ENCODE measurements at places on chromosomes 13 and 19.
A peak's percentile ranks its signal among the peaks of the same experiment; 100 is the strongest.

- DNase-seq: peak; percentile 85
Observed at GRCh38 chr19:1455336-1456120, 5.6 kb downstream of the APC2 start.

DNA sequence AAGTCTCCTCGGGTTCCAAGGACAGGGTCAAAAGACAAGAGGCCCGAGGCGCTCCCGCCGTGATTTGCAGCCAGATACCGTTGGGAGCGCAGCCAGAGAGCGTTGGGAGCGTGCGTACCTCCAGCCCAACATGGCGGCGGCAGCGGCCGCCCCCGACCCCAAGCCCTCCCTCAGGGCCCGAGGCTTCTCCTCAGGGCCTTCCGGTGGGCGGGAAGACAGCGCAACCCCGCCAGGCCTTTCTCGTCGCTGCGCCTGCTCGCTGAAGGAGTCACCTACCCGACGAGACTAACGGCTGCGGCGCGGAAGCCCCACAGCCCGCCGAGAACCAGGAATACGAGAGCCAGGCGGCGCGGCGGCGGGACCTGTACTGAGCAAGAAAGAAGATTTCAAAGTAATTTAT lies 3.2 kb upstream of the ZNF850 start:
- DNase-seq: no peak

DNA sequence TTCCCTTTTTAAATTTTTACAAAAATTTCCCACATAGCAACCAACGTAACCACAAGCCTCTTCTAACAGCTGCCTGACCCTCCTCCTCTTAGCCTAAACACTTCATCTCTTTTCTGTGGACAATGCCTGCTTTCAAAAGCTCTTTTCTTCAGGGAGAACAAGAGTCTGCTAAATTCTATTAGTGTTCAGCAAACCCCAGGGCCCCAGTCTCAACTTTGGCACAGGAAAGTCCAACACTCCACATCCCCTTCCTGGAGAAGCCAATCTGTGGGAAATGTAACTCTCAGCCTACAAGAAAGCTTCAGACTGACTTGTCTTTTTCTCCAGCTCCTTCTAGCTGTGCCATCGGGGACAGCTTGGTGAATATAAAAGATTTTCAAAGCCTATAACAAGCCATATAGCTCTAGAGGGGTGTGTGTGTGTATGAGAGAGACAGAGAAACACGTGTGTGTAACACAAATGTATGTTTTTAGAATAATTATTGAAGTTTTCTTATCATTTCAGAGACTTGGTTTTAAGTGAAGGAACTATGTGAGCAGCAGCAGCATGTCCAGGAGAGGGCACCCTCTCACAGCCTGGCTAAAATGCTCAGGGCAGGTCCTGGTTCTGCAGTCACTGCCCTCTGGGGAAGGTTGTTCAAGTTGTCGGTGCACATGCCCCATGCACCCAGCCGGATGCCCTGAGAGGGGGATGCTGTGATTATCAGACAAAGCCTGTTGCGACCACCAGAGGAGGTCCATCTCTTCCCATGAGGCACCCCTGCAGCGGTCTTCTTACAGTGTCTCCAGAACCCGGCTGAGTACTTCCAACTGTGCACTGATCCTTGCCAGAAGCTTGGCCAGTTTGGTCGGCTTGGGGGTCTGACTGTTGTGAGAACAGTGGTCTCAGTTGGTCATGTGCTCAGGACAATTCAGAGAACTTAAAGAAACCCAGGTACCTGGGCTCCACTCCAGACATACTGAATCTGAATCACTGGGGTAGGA lies 34.4 kb downstream of the CCDC70 start:
- peak; percentile 57 for DNase-seq

DNA sequence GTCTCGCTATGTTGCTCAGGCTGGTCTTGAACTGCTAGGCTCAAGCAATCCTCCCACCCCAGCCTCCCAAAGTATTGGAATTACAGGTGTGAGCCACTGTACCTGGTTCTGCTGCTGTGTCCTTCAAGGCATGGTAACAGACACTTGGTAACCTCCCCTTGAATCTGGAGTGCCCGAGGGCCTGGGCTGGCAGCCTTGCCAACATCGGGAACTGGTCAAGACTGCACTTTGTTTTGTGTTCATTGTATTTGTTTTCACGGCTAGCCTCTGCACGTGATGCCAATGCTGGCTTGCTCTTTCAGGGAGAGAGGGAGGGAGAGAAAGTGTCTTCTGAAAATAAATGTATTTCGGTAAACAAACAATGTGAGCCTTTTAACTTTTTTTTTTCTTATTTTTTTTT lies 12.0 kb downstream of the CERS4 start:
- no peak for DNase-seq

DNA sequence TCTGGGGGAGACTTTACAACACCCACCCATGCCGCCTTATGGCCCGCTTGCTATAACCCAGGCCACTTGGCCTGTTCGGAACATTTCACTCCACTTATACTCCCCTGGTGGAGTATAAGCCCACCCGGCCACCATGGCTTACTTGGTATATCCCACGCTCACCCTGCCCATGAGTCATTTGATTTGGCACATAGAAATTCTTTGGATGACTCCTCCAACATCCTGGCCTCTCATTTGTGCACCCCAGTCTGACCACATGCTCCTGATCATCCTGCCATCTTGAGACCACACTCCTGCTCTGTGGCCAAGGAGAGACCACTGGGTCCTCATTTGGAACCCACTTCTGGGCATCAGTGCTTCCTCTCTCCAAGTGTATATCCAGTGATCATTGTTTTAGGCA lies 5.2 kb downstream of the SPACA6 start:
- no peak for DNase-seq

- no peak for DNase-seq
Observed at GRCh38 chr13:47437406-47437805, 540.6 kb upstream of the HTR2A start.

DNA sequence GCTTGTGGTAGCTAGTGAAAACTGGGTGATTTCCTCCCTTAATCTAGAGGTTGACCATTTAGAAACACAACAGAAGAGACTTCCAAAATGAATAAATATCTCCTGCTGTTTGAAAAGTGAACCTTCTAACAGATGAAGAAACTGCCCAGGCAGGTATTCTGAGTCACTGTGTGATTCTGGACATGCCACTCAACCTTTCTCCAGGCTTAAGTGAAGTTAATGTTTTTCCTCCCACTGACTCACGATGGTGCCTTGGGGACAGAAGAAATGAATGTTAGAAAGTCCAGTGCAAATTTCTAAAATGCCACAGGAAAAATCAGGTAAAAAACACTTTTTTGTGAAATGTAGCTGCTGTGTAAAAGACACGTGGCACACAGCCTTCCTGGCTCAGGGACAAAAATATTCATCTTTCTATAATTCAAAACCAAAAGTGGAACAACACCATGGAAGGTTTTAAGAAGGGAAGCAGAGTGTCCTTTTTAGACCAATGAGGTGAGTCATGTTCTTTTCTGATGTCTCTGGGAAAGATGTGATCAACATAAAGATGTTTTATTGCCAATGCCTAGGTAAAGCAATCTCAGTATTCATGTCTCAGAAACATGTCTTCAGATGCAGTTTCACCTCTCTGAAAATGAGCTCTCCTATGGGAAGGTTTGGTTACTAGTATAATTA lies 9.1 kb downstream of the UBE2L5 start:
- DNase-seq: peak; percentile 85

GRCh38 chr13:76874479-76874878 lies 11.7 kb downstream of the KCTD12 start:
- DNase-seq: no peak

GRCh38 chr13:111099290-111099689 lies 15.8 kb upstream of the ARHGEF7 start:
- DNase-seq: no peak

DNA sequence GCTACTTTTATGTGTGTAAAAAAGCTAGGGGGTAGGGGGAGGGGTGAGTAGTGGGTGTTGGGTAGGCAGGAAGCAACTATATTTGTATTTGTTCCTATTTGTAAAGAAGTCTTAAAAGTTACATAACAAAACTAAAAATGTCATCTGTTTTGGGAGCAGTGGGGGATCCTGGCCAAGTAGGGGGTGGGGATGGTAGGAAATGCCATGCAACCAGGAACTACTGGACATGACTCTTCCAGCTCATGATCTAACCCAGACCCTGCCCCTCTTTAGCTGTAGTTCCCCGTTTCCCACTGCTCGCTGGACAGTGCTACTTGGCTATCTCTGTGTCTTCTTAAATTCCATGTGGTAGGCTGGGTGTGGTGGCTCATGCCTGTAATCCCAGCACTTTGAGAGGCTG lies 3.2 kb downstream of the GTF3A start:
- no peak for DNase-seq

- DNase-seq: peak; percentile 86
Observed at GRCh38 chr13:24127116-24127631, 33.3 kb upstream of the SPATA13 start.

GRCh38 chr13:113818700-113819295 lies 45.1 kb downstream of the GAS6 start:
- DNase-seq: no peak

GRCh38 chr19:4059891-4060620 lies 6.6 kb downstream of the ZBTB7A start:
- DNase-seq: no peak

GRCh38 chr13:32409001-32409313 lies 19.0 kb downstream of the N4BP2L1 start:
- DNase-seq: no peak

DNA sequence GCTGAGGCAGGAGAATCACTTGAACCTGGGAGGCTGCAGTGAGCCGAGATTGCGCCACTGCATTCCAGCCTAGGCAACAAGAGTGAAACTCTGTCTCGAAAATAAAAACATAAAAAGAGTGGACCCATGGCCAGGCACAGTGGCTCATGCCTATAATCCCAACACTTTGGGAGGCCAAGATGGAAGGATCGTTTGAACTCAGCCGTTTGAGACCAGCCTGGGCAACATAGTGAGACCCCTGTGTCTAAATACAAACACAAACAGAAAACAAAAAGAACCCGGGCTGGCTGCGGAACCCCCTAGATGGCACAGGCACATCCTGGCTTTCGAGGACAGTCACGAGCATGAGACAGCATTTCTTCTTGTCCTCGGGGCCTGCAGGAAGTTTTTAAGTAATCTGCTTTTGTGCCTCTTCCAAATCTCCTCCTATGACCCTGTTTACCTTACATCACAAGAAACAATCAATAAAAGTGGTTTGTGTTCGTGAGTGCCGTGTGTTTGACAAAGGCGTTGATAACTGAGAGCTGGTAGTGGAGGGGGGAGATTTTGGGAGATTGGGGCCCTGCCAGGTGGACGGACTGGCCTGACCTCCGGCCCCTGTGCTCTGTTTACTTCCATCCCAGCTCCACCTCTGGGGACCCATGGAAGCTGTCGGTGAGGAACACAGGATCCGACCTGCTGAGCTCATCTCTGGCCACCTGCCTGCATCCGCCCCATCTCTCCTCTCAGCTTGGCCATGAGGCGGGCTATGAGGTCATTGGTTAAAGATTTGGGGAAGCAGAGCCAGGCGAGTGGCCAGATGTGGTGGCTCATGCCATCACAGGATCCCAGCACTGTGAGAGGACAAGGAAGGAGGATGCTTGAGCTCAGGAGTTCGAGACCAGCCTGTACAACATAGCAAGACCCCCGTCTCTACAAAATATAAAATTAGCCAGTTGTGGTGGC lies 5.9 kb upstream of the GDF15 start:
- DNase-seq: peak; percentile 94

DNA sequence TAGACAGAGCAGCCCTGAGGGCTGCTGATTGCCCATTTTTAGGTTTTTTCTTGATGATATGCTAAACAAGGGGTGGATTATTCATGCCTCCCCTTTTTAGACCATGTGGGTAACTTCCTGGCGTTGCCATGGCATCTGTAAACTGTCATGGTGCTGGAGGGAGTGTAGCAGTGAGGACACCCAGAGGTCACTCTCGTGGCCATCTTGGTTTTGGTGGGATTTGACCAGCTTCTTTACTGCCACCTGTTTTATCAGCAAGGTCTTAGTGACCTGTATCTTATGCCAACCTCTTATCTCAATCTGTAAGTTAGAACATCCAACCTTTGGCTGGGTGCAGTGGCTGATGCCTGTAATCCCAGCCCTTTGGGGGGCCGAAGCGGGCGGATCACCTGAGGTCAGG lies 148.0 kb downstream of the PTPRS start:
- no peak for DNase-seq

DNA sequence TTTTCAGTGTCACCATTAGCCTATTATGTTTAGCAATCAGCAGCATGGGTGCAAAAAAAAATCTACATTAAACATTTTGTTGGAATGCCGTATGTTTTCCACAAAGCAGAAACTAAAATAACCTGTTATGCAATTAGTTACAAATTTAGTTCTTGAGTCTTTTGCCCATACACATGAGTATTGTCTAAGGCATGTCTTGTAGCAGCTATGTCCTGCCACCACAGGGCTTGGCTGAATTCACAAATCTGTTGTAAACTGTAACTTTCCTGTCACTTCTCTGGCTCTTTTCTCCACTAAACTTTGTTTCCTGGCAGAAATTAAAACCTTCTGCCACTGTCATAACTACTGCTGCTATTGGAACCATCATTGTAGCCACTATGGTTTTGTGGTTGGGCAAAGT lies 277.9 kb upstream of the SPRY2 start:
- no peak for DNase-seq

GRCh38 chr13:59743195-59743594 lies 420.5 kb downstream of the DIAPH3 start:
- no peak for DNase-seq

- no peak for DNase-seq
Observed at GRCh38 chr13:33179463-33179862, 106.1 kb downstream of the STARD13 start.

- DNase-seq: peak; percentile 74
Observed at GRCh38 chr19:33302175-33302973, at the start of gene CEBPA. Gene CEBPA (minus strand): TSS chr19:33302534. CDS start chr19:33302414, 120 bp downstream.

DNA sequence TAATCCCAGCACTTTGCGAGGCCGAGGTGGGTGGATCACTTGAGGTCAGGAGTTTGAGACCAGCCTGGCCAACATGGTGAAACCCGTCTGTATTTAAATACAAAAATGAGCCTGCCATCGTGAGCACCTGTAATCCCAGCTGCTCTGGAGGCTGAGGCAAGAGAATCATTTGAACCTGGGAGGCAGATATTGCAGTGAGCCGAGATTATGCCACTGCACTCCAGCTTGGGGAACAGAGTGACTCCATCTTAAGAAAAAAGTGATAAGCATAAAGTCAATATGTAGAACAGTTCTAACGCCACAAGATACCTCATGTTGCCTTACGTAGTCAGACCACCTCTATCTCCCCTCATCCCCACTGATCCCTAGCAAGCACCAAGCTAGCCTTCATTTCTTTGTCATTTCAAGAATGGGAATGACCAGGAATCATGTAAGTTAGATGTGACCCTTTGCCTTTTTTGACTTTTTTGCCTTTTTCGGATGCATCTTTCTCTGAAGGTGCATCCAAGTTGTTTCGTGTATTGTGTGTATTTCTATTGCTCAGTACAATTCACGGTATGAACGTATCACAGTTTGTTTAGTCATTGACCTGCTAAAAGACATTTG lies 6.4 kb downstream of the RPL21 start:
- DNase-seq: no peak

- DNase-seq: peak; percentile 62
Observed at GRCh38 chr19:18401580-18402112, 4.2 kb upstream of the LRRC25 start.

DNA sequence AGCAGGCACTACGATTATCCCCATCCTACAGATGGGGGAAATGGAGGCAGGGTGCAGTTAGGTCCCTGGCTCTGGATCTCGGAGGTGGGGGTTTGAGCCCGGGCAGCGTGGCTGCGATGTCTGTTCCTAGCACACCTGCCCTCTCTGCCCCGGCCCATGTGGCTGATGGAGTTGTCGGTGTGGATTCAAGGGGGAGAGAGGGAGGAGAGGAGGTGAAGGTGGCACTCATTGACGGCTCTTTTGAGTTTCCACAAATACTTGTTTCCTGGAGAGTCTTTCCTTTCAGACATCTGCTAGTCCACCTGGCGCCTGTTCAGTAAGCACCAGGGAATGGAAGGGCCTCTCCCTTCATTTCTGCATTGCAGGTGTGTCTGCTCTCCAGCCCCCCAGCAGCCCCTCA lies 69.9 kb downstream of the ARHGEF18 start:
- no peak for DNase-seq
